ENCODE measurements at places on chromosomes 1 and 21.

DNA sequence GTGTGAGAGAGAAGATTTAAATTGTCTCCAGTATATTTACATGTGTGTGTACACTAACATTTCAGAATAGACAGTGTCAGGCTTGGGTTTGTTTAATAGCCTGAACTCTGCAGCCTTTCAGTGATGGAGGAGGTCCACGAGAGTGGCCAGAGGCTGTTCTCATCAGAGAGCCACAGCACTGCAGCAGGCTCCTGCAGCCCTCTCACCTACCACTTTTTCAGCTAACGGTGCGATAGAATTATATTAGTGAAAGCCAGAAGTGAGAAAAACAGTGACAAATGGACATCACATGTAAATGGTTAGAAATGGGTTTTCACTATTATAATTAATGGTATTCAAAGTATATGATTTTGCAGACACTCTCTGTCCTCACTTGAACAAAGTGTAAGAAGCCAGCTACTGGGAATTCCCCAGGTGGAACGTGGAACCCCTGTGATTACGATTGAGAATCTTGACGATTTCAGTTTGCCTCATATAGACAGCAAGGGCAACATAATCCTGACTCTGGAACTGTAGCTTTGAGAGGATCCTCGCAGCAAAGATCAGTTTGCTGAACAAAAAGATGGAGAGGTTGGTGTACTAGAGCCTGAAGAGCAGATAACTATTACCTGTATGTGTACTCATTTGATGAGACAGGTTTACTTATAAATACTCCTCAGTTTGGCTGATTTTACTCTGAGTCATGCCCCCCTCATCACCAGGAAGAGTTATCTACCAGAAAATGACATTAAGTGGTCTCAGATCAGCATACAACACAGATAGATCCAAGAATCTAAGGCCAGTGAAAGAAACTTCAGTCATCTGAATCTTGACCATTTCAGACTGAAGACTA, 31.4 kb downstream of the IFI16 start:
- no peak for DNase-seq

DNA sequence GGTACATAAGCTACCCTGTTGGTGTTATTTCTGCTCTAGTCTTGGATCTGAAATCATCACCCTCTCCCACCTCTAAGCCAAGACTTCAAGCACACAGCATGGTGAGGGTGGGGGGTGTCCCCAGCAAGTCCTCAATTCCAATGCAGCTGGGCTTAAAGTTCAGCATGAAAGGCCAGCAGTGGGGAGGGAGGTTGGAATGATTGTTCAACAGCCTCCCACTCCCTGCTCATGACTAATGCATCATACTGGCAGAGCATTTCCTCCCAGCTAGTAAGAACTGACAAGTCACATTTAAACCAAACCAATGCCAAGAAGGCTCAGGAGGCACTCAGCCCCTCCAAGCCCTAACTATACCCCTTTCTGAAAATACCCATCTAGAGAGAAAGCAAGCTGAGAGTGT, 50.1 kb downstream of the TIAM1 start:
- peak; percentile 91 for DNase-seq

GRCh38 chr1:30420519-30421050, 302.8 kb downstream of the MATN1 start:
- DNase-seq: no peak

DNA sequence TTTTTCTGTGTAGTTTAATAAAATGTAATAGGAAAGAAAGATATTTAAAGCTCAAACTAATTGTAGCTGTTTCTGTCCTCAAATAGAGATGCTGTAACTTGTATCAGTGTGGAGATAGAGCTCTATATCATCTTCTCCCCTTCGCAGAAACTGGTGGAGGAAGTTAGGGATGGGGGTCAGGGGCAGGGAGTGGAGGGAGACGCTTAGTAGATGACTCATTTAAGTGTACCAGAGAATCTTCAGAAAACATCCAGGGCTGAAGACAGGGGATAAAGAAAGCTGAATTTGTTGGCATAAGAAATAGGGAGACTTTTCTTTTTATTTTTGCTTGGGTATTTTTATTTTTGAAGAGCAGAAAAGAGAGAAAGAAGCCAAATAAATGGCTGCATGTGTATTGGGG, 282.6 kb upstream of the DPYD start:
- DNase-seq: no peak

GRCh38 chr1:178796013-178796412, 71.0 kb downstream of the RALGPS2 start:
- DNase-seq: no peak

- no peak for DNase-seq
These were observed 10.8 kb upstream of the ADCY10 start for GRCh38 chr1:167924543-167925231.

Data from urothelium cell line (cell line).